ENCODE measurements at places on chromosomes 2 and 18.
A peak's percentile ranks its signal among the peaks of the same experiment; 100 is the strongest.

DNA sequence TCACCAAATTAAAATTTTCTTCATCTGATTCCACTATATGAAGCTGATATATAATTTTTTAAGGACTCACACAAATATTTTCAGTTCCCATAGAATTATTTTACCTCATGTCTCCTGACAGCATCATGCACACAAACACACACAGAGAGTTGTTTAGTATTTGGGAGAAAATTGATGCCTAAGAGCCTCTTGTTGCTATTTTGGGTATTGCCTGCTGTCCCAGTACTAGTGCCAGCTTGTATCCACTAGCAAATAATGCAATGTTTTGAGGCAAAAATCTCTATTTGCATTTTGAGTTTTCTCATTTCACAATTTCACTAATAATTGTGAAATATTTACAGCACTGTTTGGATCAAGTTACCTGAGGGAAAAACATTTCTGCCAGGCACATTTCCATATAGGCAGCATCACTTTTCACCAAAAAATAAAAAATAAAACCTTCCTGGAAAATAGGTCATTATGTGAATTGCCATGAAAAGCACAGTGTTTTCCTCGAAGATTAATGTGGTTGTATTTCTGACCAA, 328.2 kb downstream of the KCNJ3 start:
- DNase-seq, result no peak

DNA sequence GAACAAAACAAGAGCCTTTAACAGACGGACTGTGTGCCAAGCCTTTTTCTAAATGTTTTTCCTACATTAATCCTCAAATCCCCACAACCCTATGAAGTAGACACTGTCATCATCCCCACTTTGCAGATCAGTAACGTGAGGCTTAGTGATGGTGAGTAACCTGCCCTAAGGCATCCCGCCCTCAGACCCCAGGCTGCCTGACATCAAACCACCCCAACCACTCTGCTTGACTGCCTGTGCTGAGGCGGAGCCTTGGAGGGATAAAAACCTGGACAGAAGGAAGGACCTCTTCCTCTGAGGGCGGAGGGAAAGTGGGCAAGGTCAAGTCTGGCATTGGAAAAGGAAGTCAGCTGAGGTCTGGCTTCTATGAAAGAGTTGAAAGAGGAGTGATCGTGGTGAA, 104.6 kb downstream of the SP3 start:
- no peak for DNase-seq

DNA sequence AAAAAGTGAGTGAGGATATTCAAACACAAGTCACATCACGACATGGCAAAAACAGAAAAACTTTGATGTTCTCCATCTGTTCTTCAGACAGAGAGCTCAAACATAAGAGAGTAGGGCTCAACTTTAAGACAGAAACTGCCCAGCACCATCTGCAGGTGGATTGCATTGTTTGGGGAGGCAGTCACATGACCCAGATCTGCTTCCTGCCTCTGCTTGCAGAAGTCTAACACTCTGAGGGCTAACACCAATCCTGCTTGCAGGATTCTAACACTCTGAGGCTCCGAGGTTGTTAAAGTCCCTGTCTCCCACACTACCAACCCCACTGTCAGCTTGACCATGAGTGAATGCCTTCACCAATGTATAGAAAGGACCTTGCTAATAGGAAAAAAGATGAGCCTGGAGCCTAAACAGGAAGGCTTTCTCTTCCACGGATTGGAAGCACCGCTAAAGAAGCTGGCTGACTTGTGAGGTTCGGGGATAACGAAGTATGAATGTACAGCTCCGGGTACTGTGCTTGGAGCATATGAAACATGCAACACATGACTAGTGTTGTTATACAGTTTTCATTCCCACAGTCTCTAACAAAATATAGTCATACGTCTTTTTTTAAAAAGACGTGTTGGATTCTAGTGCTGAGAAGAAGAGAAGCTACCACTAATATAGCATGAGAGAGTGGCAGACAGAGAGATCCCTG, 176.6 kb upstream of the CREB1 start:
- peak; percentile 18 for DNase-seq

DNA sequence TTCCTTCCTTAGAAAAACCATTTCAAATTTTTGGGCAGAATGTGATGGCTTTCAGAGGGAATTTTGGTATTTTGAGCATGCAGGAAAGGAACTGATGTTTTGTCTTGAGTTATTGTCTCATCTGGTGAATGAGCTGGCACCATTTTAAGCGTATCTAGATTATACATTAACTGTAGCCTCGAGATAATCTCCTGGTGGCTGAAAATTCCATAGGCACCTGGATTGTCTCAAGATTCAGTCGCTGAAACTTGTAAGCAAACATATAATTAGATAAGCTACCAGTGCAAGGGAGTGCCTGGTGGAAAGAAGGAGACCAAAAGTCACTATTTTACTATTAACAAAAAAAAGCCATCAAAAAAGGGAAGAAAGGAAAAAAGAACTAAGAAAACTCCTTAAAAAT, 687.8 kb upstream of the DDX18 start:
- DNase-seq, result no peak

- no peak for DNase-seq
Measured at GRCh38 chr2:66441581-66442320, 6.8 kb downstream of the MEIS1 start.

- no peak for DNase-seq
Measured at GRCh38 chr2:153509133-153509532, 30.6 kb upstream of the RPRM start.

Measured in CD4-positive, alpha-beta T cell treated with Interleukin-2 at 100 ng/mL for 4 hours (primary cell).